ENCODE measurements at places on chromosomes 13 and 19.

- DNase-seq: peak; percentile 86
Observed at GRCh38 chr13:26508885-26509284, 48.6 kb upstream of the WASF3 start.

DNA sequence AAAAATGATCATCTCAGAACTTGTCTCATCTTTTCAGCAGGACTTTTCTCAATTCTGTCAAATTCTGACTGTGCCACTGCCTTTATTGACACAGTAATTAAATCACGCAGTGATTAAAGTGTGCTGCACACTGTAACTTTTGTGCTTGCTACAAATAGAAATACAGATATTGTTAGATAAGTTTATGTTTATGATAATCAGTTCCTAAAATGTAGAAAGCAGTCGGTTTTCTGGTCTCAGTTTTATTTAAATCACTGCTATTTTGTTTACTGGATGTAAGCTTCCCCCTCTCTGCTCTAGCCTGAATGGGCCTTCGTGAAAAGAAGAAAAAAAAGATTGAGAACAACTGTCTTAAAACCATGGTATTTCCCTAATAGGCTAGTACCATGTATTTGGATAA lies 258.8 kb upstream of the STARD13 start:
- DNase-seq: no peak

GRCh38 chr13:40565282-40566148 lies 100.9 kb downstream of the FOXO1 start:
- peak; percentile 17 for DNase-seq

DNA sequence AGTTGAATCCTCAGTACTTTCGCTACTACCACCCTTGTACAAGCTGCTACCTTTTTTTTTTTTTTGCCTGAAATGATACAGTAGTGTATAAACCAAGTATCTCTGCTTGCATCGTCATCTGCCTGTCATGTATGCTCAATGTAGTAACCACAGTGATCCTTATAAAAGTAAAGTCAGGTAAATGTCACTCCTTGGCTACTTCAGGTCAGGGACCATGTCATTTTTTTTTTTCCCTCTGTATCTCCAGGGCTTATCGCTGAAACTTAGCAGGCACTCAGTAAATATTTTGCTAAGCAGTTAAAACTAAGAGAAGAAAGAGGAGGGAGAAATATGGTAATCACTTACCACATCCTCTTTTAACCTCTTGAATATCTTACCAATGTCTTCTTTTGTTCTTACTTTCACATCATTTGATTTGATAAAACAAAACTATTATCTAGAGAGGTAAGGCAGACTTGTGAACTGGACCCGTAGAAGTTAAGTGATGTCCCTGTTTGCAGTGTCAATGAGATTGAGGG lies 96.8 kb upstream of the KLF12 start:
- DNase-seq: no peak

GRCh38 chr13:22126433-22127021 lies 455.7 kb downstream of the FGF9 start:
- no peak for DNase-seq

DNA sequence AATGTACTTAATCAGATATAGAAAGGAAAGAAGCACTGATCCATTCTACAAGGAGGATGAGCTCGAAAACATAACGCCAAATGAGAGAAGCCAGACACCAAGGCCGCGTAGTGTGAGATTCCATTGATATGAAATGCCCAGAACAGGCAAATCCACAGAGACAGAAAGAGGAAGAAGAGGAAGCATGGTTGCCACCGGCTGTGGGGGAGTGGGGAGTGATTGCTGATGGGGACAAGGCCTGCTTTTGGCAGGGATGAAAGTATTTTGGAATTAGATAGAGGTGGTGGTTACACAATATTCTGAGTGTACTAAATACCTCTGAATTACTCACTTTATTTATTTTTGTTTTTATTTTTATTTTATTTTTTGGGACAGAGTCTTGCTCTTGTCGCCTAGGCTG lies 50.2 kb upstream of the KLF2 start:
- peak; percentile 18 for DNase-seq

GRCh38 chr13:111399334-111399733 lies 78.9 kb downstream of the TEX29 start:
- DNase-seq: no peak

DNA sequence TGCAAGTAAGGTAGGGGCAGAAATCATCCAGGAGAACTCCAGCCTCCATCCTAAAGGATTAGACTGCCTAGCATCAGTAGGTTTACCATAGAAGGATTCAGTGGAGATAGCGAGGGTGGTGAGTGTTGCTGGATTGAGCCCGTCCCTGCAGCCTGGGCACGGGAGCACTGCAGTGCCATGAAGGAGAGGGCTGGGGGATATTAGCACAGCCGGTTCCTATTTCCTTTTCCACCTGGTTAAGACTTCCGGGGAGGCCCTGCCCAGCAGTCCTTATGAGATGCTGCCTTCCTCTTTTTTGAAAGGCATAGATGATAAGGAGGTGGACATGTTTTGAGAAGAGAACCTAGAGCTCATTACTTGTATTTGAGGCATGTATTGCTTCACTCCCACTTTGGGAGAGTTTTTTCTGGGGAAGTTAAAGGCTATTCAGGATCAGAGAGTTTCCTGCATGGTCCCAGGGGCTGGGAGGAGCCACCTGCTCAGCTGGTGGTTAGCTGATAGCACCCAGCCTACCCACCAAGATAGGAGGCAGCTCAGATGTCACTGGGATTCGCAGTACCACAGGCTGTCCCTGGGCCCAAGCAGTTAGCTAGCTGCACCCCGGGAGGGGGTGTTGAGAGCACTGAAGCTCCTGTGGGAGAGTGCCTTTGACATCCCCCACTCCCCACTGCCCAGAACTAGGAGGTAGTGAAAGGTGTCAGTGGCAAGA lies 17.2 kb downstream of the ACTN4 start:
- no peak for DNase-seq

GRCh38 chr19:9848060-9848459 lies 12.9 kb downstream of the PIN1 start:
- DNase-seq: no peak

DNA sequence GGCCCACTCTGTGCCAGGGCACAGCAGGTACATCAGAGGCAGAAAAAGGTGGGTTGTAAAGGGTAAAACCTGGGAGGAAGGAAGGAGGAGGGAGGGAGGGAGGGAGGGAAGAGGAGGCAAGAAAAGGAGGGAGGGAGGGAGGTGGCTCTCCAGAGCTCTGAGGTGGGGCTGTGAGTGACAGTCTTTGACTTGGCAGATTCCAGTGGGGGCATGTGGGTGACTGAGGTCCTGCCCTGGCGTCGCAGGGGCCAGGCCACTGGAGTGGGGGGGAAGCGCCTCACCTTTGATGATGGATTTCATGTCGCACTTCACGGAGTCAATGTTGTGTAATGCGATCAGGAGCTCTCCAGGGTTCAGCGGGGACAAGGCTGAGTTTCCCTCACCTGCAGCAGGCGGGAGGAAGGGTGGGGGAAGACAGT lies 6.0 kb upstream of the RSPH6A start:
- no peak for DNase-seq

- no peak for DNase-seq
Observed at GRCh38 chr19:11942843-11943108, 17.9 kb downstream of the ZNF700 start.

DNA sequence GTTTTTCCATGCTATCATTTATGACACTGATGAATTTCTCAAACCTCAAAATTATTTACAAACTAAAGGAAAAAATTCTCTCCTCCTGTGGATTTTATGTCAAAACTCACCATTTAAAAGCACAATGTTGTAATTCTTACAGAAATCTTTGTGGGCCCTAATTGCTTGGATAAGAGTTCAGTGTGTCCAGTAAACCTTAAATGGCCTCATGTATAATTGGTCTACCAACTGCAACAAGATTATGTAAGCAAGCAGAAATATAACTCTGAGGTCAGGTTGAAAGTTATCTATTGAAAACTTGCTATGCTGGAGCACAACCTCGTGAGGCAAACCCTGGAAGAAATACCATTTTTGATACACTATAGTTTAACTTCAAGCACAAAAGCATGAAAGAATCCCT lies 22.0 kb downstream of the VWA8 start:
- DNase-seq: no peak

DNA sequence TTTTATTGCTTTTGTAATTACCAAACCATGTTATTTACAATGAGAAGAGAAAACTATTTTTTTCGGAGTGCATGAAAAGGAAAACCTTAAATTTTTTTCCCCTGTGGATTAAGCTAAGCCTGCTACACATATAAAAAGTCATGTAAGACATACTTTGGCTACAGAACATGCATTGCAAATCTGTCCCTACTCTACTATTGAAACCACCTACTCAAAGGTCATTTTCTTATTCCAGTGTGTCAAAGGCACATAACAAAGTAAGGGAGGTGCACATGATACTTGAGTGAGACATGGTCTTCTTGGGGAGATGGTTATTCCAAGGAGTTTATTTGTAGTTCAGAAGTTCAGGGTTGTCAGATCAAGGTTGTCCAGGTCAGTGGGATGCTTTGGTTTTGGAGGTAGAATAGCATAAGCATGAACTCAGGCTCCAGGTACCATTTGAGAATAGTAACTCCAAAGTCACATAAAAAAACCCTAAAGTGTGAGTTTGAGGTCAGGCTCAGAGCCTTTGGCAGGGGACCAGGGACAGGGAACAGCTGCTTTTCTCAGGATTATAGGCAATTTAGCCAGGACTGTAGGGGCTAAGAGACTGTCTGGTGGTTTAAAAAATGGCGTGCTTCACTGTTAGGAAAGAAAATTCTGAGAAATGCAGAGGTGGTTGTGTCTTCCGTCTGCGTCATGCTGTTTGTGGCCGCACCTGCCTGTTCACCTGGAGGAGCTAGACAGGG lies 15.4 kb downstream of the FARP1 start:
- DNase-seq: no peak

- no peak for DNase-seq
Observed at GRCh38 chr19:18229474-18229873, 3.2 kb upstream of the PDE4C start.

- DNase-seq: no peak
Observed at GRCh38 chr19:38303517-38304351, at the start of gene C19orf33. TSS of gene C19orf33 (plus strand) at chr19:38304251. CDS start at chr19:38304262, 11 bp downstream.

DNA sequence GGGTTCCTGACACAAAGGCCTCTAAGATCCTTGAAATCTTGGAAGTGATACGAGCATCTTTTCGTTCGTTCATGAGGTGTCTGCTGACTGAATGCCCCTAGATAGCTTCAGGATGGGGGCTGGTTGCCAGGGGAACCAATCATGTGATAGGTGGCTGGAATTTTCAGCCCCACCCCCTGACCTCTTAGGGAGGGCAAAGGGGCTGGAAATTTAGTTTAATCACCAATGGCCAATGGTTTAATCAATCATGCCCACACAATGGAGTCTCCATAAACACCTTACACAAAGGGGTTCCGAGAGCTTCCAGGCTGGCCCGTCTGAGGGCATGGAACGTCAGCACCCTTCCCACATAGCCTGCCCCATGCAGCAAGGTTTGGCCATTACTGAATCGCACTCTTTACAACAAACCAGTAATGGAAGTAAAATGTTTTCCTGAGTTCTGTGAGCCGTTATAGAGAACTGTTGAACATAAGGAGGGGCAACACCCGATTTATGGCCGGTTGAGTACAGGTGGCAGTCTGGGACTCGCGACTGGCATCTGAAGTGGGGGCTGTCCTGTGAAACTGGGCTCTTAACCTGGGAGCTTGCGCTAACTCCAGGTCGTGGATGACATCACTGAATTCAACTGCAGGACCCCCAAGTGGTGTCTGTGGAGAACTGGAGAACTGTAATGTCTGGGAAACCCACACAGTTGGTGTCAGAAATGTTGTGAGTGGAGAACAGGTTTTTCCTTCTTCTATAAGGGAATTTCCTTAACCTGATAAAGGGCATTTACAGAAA lies 25.6 kb downstream of the MLLT1 start:
- DNase-seq: no peak

DNA sequence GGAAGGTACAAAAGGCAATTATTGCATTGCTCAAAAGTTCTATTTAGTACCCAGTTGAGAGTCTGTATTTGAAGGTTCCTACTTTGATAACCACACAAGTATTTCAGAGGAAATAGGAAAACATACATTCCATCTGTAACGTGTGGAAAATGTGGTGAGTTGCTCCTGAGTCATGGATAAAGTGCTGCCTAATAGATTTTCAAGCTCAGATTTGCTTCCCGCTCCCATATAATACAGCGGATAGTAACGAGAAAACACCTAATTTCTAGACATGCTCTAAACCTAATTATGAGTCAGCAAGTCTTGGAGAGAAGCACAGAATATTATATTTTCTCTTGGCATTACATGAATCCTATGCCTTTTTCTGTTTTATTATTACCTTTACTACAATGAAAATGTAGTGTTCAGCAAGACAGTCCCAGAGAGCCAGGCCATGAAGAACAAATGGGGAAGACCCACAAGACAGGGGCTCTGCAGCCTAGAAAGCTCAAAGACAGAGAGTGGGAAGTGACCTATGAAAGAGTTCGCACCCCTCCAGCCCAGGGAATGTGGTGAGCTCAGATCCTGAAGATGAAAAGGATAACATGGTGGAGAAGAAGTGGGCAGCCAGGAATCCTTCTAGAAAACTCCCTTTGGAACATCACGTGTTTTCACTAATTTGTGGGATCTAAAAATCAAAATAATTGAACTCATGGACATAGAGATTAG lies 116.1 kb downstream of the STARD13 start:
- peak; percentile 83 for DNase-seq

- DNase-seq: no peak
Observed at GRCh38 chr13:36752673-36753072, 66.3 kb upstream of the RFXAP start.

- no peak for DNase-seq
Observed at GRCh38 chr13:80857321-80857720, 516.4 kb upstream of the SPRY2 start.

DNA sequence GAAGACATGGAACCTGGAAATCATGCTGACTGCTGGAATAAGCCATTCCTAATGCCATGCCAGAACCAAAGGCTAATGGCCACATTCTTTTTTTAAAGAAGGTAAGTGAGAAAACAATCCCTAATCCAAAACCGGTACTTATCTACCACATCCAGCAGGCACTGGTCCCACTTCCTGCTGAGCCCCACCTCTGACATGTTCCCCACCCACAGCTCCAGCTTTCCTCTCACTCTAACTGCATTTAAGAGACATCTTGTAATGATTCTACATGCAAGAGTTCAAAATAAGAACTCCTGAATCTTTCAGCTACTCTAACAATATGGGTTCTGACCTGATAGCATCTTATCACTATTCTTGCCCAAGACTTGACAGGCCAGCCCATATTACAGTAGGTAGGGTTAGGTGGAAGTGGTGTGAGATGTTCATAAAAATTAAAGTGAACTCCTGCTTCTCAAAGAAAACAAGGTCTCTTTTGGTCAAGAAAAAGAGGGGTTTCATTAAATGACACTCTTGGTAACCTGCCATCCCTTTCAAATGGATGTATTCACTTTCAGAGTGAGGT lies 41.9 kb downstream of the N4BP2L2 start:
- DNase-seq: no peak

GRCh38 chr19:57047743-57048142 lies 72.0 kb upstream of the USP29 start:
- no peak for DNase-seq

All from foreskin fibroblast (primary cell).